ENCODE measurements at places on chromosomes 12 and 14.

DNA sequence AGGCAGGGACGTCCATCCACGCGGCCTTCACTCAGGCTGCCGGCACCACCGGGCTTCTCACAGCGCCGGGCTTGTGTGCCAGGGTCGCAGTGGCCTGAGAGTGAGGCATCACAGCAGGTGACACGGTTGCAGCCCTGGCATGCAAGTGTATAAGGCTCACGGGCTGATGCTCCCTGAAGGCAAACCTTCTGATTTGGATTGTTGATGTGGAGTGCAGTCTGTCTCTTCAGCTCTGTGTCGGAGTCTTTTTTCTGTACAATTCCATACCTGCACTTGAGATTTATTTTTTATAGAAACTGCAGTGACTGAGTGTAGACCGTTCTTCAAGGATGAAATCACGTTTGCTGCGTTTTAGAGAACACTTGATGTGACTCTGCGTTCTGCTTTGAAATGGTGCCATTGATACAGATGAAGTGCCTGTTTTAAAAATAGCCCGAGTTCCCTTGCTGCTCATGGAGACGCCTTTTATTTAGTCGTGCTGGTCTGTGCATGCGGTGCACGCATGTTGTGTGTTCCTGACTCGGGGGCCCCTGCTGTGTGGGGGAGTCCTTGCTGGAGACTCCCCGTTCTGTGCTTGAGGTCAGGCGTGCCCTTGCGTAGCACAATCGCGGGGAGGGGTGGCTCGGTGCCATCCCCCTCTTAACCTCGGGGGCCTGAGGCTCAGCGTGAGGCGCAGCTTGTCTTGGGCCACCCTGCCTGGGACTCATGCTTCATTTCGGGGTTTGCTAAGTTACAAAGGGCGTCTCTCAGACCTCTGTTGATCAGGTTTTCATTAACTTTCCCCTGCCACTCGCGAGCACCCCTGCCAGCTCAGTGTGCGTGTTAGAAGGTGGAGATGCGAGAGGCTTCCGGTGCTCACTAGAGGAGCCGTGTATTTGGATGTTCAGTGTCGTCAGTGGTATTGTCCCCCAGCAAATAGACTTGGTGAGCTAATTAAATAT lies 21.6 kb upstream of the AMN start:
- no peak for DNase-seq

GRCh38 chr14:32313844-32314376 lies 15.2 kb upstream of the AKAP6 start:
- DNase-seq: no peak

DNA sequence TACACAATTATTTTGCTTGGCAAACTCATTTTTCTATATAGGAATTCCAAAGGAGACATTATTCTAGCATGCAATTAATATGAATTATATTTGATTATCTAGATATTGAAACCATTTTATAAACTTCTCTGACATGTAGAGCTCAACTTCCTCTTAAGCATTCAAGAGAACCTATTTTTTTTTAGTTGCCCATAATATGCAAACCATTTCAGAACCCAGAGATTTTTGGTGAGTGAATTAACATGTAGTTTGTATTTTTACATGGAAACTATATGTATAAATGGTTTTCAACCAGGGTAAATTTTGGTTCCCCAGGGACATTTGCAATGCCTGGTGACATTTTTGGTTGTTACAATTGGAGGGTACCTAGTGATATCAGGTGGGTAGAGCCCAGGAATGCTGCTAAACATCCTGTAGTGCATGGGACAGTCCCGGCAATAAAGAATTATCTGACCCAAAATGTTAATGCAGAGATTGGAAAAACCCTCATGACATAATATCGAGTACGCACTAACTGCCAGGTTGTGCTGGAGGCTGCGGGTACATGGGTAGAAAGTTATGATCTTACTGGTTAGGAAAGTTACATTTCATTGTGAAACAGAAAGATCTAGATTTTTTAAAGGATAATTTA lies 338.9 kb upstream of the GARIN2 start:
- no peak for DNase-seq

DNA sequence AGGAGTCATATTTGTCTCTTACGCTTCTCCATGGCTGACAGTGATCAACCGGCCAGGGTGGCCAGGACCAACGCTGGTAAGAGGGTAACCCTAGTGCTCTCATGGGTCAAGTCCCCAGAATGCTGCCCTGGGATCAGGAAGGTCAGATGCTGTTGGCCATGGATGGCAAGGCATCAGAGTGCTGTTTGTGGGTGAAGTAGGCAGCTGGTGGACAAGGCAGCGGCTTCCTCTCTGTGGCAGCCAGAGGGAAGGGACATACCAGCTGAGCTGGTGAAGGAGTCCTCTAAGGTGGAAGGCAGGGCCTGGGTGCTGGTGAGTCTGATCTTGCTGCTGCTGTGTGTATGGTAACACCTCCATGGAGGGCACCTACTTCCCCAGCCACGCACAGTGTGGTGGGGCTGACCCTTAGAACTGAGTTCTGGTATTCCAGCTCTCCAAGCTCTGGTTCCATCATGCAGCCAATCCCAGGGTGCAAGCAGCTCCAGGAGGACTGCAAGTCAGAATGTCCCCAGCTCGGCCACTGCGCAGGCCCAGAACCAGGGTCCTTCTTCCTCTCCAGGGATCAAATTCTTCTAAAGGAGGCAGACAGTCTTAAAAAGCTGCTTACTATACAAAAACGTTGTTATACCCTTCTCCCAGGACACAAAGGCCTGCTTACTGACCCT lies 13.4 kb upstream of the SMOC1 start:
- DNase-seq: no peak

DNA sequence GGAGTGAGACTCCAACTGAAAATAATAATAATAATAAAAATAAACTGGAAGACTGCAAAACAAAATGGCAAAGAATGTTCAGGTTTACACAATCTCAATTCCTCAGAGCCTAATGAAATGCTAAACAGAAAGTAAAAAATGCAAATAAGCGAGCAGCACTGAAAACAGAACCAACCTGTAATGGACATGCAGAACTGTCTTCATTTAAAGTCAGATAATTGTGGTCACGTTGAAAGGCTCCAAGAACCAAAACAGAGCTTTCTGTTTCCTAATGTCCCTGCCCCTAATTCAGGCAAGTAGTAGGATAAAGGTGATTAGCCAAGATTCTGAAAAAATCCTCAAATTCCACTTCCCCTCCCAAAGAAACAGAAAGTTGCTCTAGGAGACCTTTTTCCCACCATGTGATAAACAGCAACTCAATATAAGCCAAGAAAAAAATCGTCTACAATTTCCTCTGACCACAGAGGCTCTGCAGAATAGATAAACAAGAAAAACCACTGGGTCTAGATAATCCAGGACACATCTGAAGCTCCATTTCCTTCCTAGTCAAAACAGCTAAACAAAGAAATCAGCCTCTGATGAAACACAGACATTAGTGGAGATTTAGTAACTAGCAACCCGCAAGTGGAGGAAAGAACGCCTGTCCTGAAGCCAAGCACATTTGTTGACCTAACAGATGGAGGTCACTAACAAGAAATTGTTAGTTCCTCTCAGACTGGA lies 3.0 kb downstream of the MIS18BP1 start:
- DNase-seq: no peak

DNA sequence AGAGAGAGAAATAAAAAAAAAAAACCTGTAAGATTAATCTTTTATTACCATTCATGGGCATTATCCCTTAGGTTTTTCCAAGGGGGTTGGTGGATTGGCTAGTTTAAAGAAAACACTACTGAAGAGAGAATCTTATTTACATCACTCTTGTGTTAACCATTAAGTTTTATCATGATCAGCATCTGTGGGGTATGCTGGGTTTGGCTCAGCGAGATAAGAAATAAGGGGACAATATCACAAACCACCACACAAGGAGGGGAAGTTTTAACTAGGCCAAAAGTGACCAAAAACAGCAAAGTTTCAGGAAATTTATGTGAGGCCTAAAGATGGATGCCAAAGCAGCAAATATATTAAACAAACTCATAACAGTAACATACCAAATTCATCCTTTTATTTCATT lies 548.6 kb downstream of the SLC16A7 start:
- DNase-seq: no peak

- no peak for DNase-seq
These were observed 845.4 kb downstream of the VRK1 start for GRCh38 chr14:97642631-97643030.

DNA sequence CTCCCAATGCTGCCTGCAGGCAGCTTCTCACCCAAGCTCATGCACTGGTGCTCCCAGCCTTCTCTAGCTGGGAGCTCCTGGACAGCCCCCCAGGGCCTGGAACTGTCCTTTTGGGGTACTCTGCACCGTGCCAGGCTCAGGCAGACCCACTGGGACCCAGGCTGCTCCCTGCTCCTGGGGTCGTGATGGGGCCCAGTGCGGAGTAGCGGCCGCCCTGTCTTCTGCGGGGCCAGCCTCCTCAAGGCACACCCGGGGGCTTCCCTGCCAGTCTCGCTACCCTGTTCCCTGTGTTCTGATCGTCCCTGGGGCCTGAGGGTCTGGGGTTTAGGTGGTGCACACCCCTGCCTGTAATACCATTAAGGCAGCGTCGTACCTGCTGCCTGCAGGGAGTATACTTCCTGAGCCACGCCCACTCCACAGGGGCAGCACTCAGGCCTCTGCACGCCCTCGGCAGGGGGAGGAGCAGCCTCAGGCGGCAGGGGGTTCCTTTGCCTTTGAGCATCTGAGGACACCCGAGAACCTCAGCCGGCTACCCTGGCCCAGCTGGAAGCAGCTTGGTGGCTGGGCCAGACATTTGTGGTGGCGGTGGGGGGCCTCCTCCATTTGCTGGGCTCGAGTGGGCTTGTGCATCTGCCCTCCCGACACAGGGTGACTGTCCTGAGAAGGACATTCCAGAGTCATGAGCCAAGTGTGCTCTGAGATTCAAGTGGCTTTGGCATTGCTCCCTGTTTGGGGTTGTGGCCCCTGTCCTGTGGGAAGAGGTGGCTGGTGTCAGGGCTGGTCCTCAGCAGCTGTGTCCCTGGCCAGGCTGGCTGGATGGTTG lies 9.2 kb upstream of the CRIP2 start:
- DNase-seq: no peak

DNA sequence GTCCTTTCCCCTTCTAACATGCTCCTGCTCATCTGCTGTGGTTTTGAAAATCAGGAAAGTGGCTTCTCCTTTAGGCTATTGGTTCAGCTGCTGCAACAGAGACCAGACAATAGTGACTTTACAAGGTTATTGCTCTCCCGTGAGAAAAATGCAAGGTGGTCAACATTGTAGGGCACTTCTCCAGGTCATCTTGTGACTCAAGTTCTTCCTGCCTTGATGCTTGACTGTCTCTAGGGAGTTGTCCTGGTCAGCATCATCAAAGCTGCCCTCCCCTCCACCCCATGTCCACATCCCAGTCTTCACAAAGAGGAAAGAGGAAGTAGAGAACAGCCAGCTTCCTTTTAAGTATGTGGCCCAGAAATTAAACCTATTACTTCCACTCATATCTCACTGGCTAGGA lies 3.9 kb upstream of the TMEM63C start:
- no peak for DNase-seq

- no peak for DNase-seq
These were observed 201.3 kb upstream of the RASSF8 start for GRCh38 chr12:25757037-25757665.

DNA sequence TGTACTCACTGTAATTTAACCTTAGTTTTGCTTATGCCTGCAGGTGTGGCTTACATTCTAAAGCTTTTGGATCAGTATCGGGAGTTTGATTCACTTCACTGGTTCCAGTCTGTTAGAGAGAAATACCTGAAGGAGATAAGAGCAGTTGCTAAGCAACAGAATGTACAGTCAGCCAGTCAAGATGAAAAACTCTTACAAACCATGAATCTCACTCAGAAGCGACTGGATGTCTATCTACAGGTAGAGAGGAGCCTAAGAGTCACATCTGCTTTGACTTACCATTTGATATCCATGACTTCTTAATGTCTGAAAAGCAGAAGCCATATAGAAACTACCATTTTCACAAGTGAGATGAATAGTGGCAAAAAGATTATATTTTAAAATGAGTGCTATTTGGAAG lies 56.5 kb downstream of the WASHC4 start:
- DNase-seq: no peak

DNA sequence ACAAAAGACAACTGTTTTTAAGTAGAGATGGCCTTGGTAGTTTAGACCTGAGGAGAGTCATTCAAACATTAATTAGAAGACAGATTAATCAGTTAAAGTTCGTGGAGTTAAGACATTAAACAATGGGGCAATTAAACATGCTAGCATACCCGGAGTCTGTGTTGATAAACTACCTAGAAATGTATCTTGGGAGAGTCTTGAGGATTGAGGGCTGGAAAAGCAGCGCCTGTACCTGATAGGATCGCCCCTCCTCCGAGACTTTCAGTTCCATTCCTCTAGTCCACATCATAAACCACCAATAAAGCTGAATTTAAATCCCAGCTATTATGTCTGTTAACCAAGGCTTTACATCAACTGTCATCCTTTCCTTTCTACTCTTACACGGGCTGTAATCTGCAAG lies 1.0 kb upstream of the KRAS start:
- no peak for DNase-seq
